ENCODE measurements at places on chromosomes 1 and 21.
A peak's percentile ranks its signal among the peaks of the same experiment; 100 is the strongest.

DNA sequence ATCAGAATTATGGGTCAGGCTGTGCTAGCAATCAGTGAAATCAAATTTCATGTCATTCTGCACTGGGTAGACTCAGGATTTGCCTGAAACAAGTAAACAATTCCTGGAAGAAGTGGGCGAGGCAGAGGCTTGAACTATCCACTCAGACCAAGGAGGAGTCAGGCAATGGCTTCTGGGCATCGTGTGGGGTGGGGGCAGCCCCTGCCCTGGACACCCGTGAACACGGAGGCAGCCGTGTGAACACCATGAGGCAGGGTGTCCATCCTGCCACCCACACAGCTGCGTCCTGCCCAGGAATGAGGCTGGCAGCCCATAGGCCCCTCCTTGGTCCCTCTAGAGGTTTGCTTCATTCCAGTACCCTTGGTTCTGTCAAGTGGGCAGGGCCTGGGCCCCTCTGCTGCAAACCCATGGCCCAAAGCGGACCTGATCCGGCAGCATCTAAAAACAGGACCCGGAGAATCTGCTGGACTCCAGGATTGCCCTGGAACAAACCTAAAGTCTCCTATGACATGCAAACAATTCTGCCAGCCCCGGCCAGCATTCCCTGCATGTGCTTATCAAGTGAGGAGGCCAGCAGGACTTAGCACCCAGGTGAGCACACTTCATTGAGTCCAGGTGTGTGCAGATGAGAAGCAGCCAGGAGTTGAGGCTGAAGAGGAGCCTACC, 69.5 kb downstream of the PDE9A start:
- no peak for DNase-seq

- DNase-seq = no peak
Measured at GRCh38 chr1:114431026-114431425, 80.0 kb downstream of the TRIM33 start.

- no peak for DNase-seq
Measured at GRCh38 chr1:229539863-229540506, 18.5 kb downstream of the ABCB10 start.

DNA sequence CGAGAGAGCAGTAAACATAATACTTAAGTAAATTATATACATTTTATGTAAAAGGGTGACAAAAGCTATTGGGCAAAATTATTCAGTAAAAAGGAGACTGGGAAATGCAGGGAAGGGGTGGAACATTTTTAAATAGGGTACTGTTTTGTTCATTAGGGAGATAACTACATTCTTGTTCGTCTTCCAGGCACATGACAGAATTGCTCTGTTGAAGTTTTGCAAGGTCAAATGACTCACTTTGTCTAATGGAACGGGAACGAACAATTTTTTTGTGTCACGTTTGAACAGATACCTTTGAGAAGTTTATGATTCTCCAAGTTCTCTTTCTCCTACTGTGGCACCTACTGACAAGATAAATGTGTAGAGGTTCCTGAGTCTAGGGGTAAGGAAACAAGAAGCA, 382.3 kb upstream of the ZRANB2 start:
- no peak for DNase-seq

- DNase-seq = no peak
Measured at GRCh38 chr1:109806733-109807400, 43.1 kb upstream of the EPS8L3 start.

- no peak for DNase-seq
Measured at GRCh38 chr1:114167226-114167625, 13.6 kb upstream of the SYT6 start.

GRCh38 chr1:192261476-192261875, 55.3 kb upstream of the RGS21 start:
- no peak for DNase-seq

DNA sequence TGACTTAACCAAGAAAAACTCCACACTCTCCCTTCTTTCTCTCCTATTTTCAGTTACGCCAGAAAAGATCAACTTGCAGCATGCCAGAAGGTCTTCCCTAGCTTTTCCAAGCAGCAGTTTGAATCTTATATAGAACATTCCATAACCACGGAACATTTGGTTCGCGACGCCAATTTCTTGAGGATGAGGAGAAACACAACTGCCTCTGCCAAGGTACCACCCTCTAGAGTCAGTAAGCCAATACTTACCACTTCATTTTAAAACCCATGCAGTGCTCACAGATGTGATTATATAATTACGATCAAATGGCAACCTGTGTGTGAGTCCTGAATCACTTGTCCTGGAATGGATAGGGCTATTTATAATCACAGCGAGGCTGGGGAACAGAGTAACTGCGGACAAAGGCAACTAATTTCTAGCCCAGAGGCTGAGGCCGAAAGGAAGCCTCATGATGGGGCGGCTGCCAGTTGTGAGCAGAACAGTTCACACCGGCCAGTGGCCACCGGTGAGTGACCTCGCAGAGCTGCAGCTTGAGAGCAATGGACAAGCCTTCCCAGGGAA, 43.2 kb upstream of the BACE2 start:
- no peak for DNase-seq

- no peak for DNase-seq
Measured at GRCh38 chr1:202562444-202563060, 147.7 kb downstream of the SYT2 start.

- no peak for DNase-seq
Measured at GRCh38 chr1:90973897-90974798, 47.7 kb downstream of the ZNF644 start.

GRCh38 chr1:189336115-189337100, 1141.3 kb downstream of the BRINP3 start:
- no peak for DNase-seq

GRCh38 chr1:164707868-164708331, 148.9 kb downstream of the PBX1 start:
- no peak for DNase-seq

DNA sequence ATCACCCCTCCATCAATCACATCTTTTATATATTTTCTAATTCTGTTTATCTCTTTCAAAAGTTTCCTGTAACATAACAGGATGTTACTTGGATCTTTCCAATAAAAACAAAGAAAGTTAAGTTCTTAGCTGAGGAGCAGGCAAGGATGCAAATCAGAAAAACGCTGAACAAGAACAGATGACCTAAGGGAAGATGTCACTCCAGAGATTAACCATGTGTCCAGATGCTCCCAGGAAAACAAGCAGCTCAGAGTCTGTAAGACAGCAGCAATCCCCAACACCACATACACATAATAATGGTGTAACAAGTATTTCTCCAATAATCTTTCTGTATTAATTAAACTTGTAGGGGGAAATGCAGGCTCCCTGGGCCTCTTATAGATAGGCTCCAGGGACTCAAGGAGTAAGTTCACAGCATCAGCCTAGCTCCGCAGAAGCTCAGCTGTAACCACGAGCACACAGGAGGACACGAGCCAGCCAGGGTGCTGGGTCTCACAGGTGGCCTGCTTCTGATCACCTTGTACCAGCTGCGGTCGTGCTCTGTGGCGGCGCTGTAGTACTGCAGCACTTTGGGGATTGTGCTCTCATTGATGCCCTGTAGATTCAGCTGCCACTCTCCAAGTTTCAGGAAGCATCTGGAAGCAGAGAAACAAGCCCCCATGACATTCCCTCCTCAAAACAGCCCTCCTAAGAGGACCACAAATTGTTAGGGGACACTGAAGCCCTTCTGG, 33.1 kb upstream of the EXOSC10 start:
- DNase-seq = no peak

DNA sequence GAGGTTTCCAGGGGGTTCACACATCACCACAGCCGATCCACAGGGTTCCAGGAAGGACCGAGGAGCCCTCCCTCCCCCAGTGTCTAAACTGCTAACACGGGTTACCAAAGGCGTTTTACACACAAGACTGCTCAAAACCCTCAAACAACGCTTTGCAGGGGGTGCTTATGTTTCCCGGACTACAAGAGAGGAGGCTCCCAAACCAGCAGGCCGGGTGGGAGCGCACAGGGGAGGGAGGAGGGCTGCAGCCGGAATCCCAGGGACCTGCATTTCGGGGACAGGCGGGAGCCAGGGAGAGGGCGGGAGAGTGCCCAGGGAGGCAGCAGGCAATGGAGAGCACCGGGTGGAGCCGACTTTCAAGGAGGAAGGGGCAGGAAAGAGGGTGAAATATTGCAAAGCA, 50.8 kb downstream of the ACBD3 start:
- DNase-seq = no peak

DNA sequence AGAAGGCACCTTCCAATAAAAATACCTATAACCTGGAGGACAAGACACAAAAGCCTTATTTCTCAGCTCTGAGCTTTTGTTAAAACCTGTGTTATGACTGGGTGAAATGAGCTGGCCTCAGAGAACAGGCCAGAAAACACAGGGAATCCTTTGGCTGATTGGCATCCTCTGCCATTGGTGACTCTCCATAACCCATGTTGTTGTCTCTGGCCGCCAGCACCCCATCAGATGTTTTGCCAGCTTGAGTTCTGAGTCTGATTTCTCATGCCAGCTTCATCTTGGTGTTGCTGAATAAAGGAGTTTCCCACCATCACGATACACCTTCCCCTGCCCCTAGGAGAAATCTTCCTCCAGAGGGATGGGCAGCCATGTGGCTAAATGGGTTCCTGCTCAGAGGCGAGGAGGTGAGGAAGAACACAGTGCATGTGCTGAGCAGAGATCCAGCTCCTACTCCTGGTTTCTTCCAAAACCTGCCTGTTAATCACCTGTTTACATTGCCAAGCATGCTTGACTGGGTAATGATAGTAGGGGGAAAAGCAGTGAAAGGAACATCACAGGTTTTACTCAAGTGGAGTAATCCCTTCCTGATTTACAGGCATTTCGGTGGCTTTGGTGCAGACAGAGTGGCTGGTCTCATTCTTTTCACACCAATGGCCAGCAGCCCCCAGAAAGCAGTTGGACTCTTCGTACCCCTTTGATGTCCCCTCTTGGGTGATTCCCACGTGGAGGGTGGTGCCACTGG, 109.8 kb downstream of the ROR1 start:
- no peak for DNase-seq

DNA sequence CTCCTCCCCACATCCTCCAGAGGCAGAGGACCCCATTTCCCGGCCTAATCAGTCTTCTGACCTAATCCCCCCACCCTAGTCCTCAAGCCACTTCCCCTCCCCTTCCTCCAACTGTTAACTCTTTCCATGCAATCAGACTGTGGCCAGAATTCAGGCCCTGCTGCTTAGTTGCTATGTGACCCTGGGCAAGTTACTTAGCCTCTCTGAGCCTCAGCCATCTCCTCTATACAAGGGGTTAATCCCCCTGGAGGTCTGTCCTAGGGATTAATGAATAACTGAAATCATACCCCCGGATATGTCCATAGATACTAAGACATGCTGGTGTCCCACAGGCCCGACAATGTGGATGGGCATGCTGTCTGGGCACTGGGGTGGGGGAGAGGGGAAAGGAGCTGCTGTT, 18.3 kb downstream of the AHDC1 start:
- DNase-seq = no peak

- no peak for DNase-seq
Measured at GRCh38 chr1:58059789-58060188, 486.7 kb downstream of the OMA1 start.

- peak; percentile 67 for DNase-seq
Measured at GRCh38 chr1:209435654-209436566, 147.6 kb upstream of the CAMK1G start.

DNA sequence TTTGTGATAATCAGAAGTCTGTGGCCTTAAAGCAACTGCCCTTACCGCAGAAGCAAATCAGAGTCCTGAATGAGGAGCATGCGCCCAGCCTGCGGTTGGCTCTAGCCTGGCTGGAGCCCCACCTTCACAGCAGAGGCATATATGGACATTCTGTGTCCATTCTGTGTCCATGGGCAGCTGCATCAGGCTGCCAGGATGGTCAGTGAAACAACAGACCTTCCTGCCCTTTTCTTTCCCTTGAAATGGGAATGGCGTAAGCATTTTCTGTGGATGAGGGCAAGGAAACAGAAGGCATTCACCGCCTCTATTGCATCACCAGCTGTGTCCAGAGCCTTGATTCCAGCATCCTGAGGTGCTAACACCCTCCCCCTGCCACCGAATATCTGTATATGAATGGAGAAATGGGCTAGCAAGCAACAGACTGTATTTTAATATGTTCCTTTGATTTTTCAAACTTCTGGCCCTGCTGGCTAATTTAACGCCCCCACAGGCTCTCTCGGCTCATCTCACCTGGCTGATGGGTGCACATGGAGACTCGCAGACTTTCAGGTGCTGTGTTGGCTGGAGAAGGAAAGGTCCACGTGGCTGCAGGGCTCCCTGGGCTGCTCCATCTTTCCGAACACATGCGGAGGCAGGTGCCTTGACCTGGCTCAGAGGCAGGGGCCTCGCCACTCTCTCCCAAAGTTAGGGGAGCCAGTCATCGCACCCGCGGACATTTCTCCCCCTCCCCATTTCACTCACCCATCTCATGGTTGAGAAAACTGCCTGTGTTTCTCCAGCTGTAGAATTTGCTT, 159.2 kb downstream of the GALNT2 start:
- DNase-seq = no peak

DNA sequence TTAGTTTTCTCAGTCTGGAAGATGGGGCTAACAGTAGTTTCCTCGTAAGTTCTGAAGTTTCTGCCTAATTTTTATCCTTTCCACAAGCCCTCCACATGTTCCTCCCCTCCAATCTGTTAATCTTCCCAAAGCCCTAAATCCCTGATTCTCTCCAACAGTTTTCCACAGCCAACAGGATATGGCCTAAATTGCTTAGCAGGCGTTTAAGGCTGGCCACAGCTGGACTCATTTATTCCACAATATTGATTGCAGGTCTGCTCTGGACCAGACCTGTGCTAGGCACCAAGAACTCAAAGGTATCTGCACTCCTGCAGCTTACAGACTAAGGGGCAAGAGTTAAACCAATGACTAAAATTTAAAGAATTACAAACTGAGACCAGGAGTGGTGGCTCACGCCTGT, 3.9 kb downstream of the SLC6A9 start:
- DNase-seq = no peak

GRCh38 chr1:187744665-187745064, 915.9 kb downstream of the PLA2G4A start:
- no peak for DNase-seq

DNA sequence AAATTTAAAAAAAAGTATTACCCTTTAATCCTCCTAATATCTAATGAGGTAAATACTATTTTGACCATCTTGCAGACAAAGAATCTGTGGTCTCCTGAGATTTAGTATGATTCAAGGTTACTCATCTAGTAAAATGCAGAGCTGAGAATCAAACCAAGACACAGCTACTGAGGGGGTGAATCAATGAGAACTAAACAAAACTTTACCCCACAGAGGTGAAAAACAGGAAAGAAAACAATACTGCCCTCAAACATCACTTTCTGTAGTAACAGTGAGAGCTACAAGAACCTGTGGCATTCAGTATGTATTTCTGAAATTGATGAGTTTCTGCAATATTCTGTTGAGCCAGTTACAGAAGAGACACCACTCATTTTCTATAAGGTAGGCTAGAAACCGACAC, 85.1 kb downstream of the JAK1 start:
- no peak for DNase-seq

- DNase-seq = no peak
Measured at GRCh38 chr21:43740497-43741156, 21.7 kb downstream of the PDXK start.

GRCh38 chr1:81387446-81387845, 413.3 kb upstream of the ADGRL2 start:
- DNase-seq = no peak

DNA sequence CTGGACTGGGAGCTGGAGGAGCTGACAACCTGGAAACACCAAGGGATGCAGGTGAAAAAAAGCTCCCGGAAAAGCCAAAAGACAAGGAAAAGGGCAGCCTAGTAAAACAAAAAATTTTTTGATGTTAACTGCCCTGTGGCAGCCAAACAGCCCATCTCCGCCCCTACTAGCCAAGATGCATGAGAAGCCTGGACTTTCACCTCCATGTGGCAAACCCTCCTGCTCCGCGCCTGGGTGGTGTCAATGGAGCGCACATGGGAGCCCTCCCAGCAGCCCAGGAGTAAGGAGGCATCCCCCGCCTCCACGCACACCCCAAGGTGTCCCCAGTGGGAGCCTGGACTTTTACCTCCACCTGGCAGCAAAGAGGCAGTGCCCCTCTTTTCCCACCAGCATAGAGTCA, 30.5 kb downstream of the LEMD1 start:
- no peak for DNase-seq
